ENCODE measurements at places on chromosomes 16 and 17. TPM values are rescaled to one million over a fixed set of nuclear protein-coding genes. Genes with fewer than 3 reads are reported as not detected.

DNA sequence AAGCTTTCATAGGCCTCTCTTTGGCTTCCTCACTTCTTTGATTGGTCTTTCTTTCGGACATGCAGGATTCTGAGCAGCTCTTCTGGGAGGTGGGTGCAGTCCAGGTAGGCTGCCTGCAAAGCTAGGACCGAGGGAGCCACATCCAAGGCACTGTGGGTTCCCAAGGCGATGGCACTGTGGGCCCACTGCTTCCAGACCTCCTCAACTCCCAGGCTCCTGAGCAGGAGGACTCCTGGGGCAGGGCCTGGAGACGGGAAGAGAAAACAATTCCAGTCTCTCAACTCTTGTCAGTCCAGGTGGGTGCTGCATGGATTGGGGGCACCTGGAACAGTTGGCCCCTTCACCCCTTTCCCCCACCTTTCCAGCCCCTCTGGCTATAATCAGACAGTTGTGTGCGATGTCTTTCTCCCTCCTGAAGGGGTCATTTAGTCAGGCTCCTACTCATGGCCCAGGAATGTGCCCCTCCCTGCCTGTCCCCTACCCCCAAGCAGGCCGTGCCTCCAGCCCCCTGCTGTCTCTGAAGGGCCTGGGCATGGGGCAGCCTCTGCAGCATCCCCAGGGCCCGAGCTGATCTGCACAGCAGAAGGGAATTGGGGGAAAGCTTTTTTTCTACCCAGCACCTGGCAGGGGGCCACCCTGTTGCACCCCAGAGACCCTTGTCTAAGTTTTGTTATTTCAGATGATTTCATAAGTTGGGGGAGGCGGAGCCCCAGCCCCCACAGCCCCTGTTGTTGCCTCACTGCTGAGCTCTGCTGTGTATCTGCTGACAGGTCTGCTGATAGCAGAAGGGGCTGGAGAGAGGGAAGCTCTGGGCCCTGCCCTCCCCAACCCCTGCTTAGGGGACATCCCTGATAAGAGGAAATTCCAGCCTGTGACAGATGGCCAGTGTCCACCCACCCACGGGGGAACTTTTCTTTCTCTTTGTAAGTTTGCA lies 330.3 kb downstream of the SEC14L1 start:
- H3K4me1 ChIP-seq: peaks cover 21% of the 10 kb centered on the region
- peak overlapping the region; percentile 74 for H3K27ac ChIP-seq
- no peaks in the 10 kb centered on the region for H3K27me3 ChIP-seq
- H3K4me3 ChIP-seq: no peak overlapping the region

- no peak overlapping the region for H3K27ac ChIP-seq
- no peaks in the 10 kb centered on the region for H3K27me3 ChIP-seq
- no peaks in the 10 kb centered on the region for H3K36me3 ChIP-seq
These were observed 827 bp downstream of the MPO start for GRCh38 chr17:58279736-58280479.

The ZNF263 gene
- 88.8 TPM for total RNA-seq

The SRL gene
- 5.3 TPM for total RNA-seq

The ARHGAP23 gene
- 204 TPM for total RNA-seq

DNA sequence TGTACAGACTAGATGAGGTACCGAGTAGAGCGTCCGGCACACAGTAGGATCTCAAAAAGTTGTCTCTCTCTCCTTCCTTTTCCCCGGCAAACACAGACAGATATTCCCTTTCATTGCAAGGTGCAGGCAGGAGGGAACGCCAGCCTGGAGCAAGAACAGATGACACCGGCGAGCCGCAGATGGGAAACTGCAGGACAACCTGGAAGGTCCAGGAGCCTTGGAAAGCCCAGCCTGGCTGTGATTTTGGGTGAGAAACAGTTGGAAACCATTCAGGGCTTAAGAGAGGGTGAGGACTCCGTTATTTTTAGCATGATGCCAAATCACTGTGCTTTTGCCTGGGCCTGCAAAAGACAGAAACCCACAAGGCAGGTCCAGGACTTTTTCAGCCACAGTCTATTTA lies 7.3 kb downstream of the CDH11 start:
- no peak overlapping the region for H3K27ac ChIP-seq
- H3K4me1 ChIP-seq: no peaks in the 10 kb centered on the region
- no peaks in the 10 kb centered on the region for H3K36me3 ChIP-seq
- H3K4me3 ChIP-seq: no peak overlapping the region
- no peak for DNase-seq
- no peaks in the 10 kb centered on the region for H3K27me3 ChIP-seq

The ZBTB4 gene
- total RNA-seq: 60.5 TPM

The FBXW10 gene
- total RNA-seq: not detected

- peak overlapping the region; percentile 82 for H3K4me3 ChIP-seq
- H3K4me1 ChIP-seq: no peaks in the 10 kb centered on the region
- peak; percentile 79 for DNase-seq
These were observed 1.0 kb downstream of the WSB1 start for GRCh38 chr17:27294689-27295630.

- H3K36me3 ChIP-seq: peaks cover 9% of the 10 kb centered on the region
- H3K27me3 ChIP-seq: no peaks in the 10 kb centered on the region
- DNase-seq: no peak
- H3K4me3 ChIP-seq: peak overlapping the region; percentile 59
- peak overlapping the region; percentile 98 for H3K27ac ChIP-seq
These were observed 458 bp downstream of the ZNF200 start for GRCh38 chr16:3234543-3234856.

DNA sequence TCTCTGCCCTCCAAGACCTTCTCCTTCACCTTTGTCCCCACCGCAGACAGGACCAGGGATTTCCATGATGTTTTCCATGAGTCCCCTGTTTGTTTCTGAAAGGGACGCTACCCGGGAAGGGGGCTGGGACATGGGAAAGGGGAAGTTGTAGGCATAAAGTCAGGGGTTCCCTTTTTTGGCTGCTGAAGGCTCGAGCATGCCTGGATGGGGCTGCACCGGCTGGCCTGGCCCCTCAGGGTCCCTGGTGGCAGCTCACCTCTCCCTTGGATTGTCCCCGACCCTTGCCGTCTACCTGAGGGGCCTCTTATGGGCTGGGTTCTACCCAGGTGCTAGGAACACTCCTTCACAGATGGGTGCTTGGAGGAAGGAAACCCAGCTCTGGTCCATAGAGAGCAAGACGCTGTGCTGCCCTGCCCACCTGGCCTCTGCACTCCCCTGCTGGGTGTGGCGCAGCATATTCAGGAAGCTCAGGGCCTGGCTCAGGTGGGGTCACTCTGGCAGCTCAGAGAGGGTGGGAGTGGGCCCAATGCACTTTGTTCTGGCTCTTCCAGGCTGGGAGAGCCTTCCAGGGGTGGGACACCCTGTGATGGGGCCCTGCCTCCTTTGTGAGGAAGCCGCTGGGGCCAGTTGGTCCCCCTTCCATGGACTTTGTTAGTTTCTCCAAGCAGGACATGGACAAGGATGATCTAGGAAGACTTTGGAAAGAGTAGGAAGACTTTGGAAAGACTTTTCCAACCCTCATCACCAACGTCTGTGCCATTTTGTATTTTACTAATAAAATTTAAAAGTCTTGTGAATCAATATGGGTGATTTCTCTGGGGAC lies 12.2 kb downstream of the CX3CL1 start:
- H3K4me1 ChIP-seq: no peaks in the 10 kb centered on the region
- DNase-seq: no peak
- peak overlapping the region; percentile 14 for H3K27ac ChIP-seq
- H3K36me3 ChIP-seq: no peaks in the 10 kb centered on the region

DNA sequence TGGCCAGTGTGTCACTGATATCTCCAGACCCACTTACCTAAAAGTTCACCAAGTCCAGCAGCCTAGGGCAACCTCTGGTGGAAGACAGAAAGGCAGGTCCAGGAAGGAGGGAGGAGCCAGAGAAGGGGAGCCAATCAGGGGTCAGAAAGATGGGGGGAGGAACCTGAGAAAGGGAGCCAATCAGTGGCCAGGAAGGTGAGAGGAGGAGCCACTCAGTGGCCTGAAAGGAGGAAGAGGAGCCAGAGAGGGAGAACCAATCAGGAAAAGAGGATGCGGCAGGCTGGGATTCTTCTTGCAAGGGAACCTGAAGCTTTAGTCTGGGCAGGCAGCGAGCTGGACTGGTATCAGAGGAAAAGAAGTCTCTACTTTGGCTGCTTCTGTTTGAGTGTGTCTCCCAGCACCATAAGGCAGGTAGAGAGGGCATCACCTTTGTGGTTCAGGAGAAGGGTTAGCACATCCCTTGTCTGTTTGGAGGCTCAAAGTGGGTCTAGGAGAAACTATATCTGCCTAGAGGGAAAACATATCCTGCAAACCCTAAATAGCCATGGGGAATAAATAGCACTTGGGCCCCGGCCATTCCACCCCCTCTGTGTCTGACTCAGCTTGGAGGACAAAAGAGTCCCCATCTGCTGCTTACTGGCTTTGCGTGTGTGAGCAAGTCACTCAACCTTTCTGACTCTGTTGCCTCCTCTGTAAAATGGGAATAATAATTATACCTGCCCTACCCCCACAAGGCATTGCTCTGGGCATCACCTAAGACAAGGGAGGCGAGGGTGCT lies 43.4 kb upstream of the CRHR1 start:
- no peaks in the 10 kb centered on the region for H3K27me3 ChIP-seq
- H3K36me3 ChIP-seq: no peaks in the 10 kb centered on the region
- no peak overlapping the region for H3K27ac ChIP-seq
- no peak overlapping the region for H3K4me3 ChIP-seq
- DNase-seq: no peak

- no peak for DNase-seq
- no peaks in the 10 kb centered on the region for H3K27me3 ChIP-seq
- no peaks in the 10 kb centered on the region for H3K4me1 ChIP-seq
These were observed 10.3 kb upstream of the LGALS9 start for GRCh38 chr17:27620721-27621120.

DNA sequence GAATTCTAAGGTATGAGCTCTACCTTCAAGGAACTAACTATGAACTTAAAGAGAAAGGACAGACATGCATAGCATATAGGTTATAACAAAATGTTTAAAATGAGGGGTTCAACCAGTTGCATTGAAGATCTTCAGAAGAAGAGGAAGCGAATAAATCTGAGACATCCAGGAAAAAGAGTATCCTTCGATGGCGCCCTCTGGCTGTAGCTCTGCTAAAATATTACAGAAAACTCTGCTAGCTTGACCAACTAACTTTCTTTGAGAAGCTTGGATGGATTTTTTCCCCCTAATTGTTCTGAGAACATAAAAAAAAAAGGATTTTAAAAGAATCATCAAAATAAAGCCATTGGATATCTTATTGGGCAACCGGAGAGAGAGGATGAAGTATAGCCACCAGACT lies 659.9 kb upstream of the SOX9 start:
- DNase-seq: no peak
- no peak overlapping the region for H3K4me3 ChIP-seq
- H3K27me3 ChIP-seq: no peaks in the 10 kb centered on the region

DNA sequence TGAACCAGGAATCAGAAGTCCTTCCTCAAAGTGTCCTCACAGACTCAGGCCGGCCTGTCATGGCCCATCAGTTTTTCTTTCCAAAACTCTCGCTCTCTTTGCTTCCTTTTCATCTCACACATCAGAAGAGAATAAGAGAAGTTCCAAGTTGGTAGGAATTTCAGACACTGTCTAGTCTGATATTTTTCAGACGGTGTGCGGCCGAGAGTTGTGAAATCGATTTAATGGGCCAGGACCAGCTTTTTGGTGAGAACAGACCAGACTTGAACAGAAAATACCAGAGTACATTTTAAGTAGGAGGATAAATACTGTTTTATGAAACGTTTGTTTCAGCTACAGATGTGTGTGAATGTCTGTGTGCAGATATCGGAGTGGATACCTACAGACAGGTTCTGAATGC lies 24.8 kb upstream of the RCVRN start:
- no peak overlapping the region for H3K27ac ChIP-seq
- no peak for DNase-seq
- H3K4me3 ChIP-seq: no peak overlapping the region
- no peaks in the 10 kb centered on the region for H3K27me3 ChIP-seq
- H3K36me3 ChIP-seq: no peaks in the 10 kb centered on the region
- no peaks in the 10 kb centered on the region for H3K4me1 ChIP-seq

DNA sequence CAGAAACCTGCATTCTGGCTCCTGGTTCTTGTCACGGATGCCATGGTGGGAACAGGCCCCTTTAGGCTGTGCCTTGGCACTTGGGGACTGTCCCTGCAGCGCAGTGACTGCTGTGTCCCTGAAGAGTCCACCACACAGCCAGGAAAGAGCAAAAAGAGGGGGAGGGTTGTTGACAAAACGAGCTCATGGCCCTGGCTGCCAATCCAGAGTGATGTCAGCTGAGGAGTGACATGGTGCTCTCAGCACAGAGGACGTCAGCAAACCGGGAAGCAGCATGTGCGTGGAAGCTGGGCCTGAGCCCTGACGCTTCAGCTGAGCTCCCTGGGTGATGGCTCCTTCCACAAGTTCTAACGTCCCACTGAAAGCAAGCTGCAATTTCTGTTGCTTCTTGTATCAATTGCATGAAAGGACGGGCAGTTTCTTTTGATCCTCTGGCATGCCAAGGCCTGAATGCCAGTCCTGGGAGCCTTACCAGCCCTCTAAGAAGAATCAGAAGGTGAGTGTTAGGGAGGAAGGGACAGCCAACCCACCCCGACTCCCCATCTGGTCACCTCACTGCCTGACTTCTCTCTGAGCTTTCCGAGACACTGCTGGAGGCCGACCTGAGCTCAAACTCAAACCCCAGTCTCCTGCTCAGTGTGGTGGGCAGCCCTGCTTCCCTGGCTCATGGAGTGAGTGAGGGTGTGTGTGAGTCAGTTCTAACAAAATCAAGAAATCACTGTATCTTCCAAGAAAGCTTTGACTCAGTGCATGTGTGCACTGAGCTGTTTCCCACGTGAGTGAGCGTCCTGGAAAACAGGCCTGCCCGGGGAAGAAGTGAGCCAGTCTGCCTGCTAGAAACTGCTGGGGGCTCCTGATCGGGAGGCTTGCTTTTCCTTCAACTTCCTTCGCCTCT lies 14.7 kb upstream of the WNT3 start:
- no peaks in the 10 kb centered on the region for H3K36me3 ChIP-seq
- no peak overlapping the region for H3K27ac ChIP-seq
- peak; percentile 15 for DNase-seq
- no peaks in the 10 kb centered on the region for H3K4me1 ChIP-seq
- H3K4me3 ChIP-seq: no peak overlapping the region
- no peaks in the 10 kb centered on the region for H3K27me3 ChIP-seq

GRCh38 chr16:52832771-52833170 lies 219.9 kb downstream of the CHD9NB start:
- no peak overlapping the region for H3K4me3 ChIP-seq
- no peaks in the 10 kb centered on the region for H3K36me3 ChIP-seq
- H3K27me3 ChIP-seq: no peaks in the 10 kb centered on the region
- no peak overlapping the region for H3K27ac ChIP-seq
- no peak for DNase-seq

- no peak overlapping the region for H3K4me3 ChIP-seq
- H3K36me3 ChIP-seq: no peaks in the 10 kb centered on the region
- H3K27me3 ChIP-seq: no peaks in the 10 kb centered on the region
These were observed 30.8 kb downstream of the FBXO31 start for GRCh38 chr16:87352818-87353217.

The CES4A gene
- total RNA-seq: 1.4 TPM
